ENCODE measurements at places on chromosomes 5 and 9.

GRCh38 chr5:132267166-132267739 is 9.8 kb downstream of the PDLIM4 start:
- H3K4me1 ChIP-seq = peaks cover 8% of the 10 kb centered on the region
- H3K27me3 ChIP-seq = peaks cover 3% of the 10 kb centered on the region
- H3K36me3 ChIP-seq = no peaks in the 10 kb centered on the region
- H3K27ac ChIP-seq = no peak overlapping the region

GRCh38 chr5:102924963-102925362 is 169.9 kb downstream of the PAM start:
- H3K4me3 ChIP-seq = no peak overlapping the region
- no peaks in the 10 kb centered on the region for H3K36me3 ChIP-seq
- DNase-seq = no peak
- no peaks in the 10 kb centered on the region for H3K27me3 ChIP-seq
- no peaks in the 10 kb centered on the region for H3K4me1 ChIP-seq

DNA sequence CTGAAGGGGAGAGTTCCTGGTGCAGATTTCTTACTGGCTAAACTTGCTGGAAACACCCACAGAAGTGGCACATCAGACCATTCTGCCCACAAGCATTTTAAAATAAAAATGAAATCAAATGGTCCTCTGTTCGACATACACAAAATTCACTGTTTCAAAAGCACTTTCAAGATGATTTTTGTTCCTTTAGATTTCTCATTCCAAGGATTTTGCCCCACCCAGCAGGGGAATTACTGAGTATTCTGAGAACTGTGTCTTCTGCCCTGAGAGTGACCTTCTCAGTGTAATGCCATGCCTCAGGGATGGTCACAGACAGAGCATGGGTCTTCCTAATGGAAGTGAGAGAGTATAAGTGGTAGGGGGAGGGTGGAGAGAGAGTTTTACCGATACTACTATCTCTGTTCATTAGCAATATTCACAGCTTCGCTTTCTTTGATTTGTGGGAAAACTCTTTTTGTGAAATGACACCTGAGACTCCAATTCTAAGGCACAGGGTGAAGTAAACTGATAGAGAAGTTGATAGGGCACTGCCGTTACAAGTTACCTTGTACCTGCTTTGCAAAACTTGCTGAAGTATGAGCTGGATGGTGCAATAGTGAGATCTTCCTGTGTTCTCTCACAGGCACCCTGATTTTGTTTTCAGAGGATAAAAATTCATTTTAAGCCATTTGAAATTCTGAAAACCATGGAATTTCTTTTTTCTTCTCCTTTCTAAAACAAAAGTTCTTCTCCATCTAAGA is 95.8 kb upstream of the CD180 start:
- peaks cover 5% of the 10 kb centered on the region for H3K27me3 ChIP-seq
- no peak overlapping the region for H3K4me3 ChIP-seq
- DNase-seq = no peak
- H3K36me3 ChIP-seq = no peaks in the 10 kb centered on the region

GRCh38 chr9:4098031-4098430 is 201.8 kb downstream of the GLIS3 start:
- H3K4me3 ChIP-seq = no peak overlapping the region
- no peak for DNase-seq
- H3K4me1 ChIP-seq = no peaks in the 10 kb centered on the region
- no peaks in the 10 kb centered on the region for H3K36me3 ChIP-seq
- H3K27me3 ChIP-seq = peaks cover 11% of the 10 kb centered on the region

GRCh38 chr5:96763026-96763425 is 44.7 kb downstream of the ERAP1 start:
- no peaks in the 10 kb centered on the region for H3K27me3 ChIP-seq
- no peaks in the 10 kb centered on the region for H3K36me3 ChIP-seq
- no peak overlapping the region for H3K4me3 ChIP-seq
- H3K27ac ChIP-seq = no peak overlapping the region
- H3K4me1 ChIP-seq = no peaks in the 10 kb centered on the region
- DNase-seq = no peak

- no peak overlapping the region for H3K4me3 ChIP-seq
- no peaks in the 10 kb centered on the region for H3K27me3 ChIP-seq
- peaks cover 41% of the 10 kb centered on the region for H3K4me1 ChIP-seq
- H3K27ac ChIP-seq = no peak overlapping the region
- no peak for DNase-seq
These were observed 14.7 kb downstream of the SIL1 start for GRCh38 chr5:139183502-139183901.

- peaks cover 39% of the 10 kb centered on the region for H3K27me3 ChIP-seq
- no peak overlapping the region for H3K27ac ChIP-seq
- peaks cover 24% of the 10 kb centered on the region for H3K4me1 ChIP-seq
These were observed 3.2 kb upstream of the SMAD5 start for GRCh38 chr5:136129445-136129844.

DNA sequence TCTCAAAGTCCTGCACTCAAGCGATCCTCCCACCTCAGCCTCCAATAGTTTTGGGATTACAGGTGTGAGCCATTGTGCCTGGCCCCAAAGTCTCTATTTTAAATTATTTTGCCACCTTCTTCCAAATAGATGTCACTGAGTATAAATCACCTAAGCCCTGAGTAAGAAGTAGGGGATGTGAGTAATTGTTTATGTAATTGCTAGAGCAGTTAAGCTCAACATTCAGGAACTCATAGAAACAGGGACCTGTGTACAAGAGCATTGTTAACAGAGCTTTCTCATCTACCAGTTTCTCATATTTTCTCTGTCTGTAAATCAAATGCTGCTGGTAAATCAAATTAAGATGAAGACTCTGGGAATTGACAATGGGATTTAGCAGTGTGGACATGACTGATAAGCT is 26.3 kb downstream of the CDK7 start:
- no peak overlapping the region for H3K4me3 ChIP-seq
- no peaks in the 10 kb centered on the region for H3K27me3 ChIP-seq
- no peaks in the 10 kb centered on the region for H3K4me1 ChIP-seq
- DNase-seq = no peak
- no peak overlapping the region for H3K27ac ChIP-seq
- H3K36me3 ChIP-seq = peaks cover 17% of the 10 kb centered on the region

DNA sequence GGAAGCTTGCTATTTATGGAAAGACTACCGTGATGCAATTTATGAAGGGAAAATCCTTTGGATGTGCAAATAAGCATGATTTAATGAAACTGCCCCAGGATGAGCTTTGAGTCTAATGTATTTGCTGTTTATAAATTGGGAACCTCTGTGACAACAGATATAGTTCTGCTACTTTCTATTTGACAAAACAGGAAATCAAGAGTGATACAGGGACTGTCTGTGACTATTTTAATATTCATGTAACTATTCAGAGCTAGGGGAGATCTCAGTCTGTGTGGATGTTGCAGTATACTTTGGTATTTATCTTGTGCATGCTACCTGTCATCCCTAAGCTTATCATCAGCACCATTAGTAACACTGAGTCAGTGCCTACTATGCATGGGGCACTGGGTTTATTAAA is 132.1 kb downstream of the PDZD2 start:
- no peaks in the 10 kb centered on the region for H3K27me3 ChIP-seq
- no peaks in the 10 kb centered on the region for H3K36me3 ChIP-seq
- no peak for DNase-seq
- no peak overlapping the region for H3K27ac ChIP-seq
